HAP-1 (cell line): ENCODE measurements at places on chromosomes 4 and X.

DNA sequence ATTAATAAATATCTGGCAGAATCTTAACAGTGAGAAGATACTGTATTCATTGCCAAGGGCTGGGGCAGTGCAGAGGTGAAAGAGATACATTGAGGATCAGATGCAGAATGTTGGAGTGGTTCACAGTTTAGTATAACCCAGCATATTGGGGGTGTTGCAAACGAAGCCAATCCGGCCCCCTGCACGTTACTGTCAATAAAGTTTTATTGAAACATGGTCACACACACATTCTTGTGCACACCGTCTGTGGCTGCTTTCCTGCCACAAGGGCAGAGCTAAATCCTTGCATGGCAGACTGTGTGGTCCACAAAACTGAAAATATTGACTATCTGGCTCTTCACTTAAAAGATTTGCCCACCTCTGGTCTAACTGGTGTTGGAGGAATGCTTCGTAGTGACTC, 119.7 kb downstream of the SHOX start:
- DNase-seq, result no peak

- no peak for DNase-seq
Measured at GRCh38 chr4:111959222-111959621, 186.0 kb upstream of the FAM241A start.

- DNase-seq, result no peak
Measured at GRCh38 chrX:79036157-79036880, 91.1 kb downstream of the P2RY10 start.

- DNase-seq, result peak; percentile 85
Measured at GRCh38 chr4:86788826-86789225, 60.4 kb downstream of the SLC10A6 start.

- no peak for DNase-seq
Measured at GRCh38 chr4:26077756-26078155, 163.7 kb downstream of the SMIM20 start.

DNA sequence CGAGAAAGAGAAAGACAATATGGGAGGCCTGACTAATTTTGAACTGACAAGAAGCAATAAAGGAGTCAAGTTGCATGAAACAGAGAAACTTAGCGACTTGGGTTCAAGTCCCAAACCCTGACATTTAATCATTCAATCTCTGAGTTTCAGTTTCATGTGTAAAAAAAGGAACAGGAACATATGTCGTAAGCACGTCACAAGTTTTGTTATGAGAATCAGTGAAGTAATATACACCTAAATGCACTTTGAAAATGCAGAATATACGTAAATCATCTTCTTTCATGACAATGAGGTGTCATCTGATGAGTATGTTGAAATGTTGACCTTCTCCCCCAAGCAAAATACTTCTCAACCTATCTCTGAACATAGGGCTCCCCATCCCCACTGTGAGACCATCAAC, 10.4 kb downstream of the ACOT9 start:
- DNase-seq, result no peak

DNA sequence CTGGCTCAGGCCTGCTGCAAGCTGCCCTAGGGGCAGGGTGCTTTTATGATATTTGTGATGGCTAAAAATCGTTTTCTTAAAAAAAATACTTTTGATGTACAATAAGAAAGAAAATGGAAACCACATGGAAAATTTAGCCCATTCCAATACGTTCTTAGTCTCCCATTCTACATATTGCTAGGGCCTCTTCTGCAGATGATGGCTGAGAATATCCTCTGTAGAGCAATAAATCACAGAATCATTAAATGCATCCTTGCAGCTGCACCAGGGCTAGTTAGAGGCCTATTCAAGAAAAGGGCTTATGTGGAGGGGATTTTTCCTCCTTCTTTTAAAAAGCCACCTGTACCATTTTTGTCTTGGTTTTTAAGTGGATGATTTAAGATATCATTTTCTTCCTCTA, 97.6 kb upstream of the C1GALT1C1 start:
- DNase-seq, result no peak

GRCh38 chr4:79397951-79398350, 10.1 kb downstream of the GK2 start:
- no peak for DNase-seq

DNA sequence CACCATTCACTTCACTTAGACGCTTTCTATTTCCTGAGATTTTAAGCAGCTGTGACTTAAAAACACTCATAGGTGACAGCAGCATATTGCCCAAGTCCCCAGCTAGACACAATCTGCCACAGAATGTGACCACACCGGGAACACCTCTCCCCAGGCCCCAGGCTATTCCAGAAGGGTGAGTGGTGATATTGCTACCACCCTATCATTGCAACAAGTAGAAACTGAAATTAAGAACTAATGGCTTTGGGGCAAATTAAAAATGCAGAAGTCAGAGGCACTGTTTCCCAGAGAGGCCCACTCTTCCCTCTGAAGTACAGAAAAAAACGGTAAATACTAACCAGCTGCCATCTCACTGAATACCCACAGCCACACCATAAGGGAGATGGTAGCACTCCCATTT, 35.0 kb downstream of the QDPR start:
- no peak for DNase-seq

DNA sequence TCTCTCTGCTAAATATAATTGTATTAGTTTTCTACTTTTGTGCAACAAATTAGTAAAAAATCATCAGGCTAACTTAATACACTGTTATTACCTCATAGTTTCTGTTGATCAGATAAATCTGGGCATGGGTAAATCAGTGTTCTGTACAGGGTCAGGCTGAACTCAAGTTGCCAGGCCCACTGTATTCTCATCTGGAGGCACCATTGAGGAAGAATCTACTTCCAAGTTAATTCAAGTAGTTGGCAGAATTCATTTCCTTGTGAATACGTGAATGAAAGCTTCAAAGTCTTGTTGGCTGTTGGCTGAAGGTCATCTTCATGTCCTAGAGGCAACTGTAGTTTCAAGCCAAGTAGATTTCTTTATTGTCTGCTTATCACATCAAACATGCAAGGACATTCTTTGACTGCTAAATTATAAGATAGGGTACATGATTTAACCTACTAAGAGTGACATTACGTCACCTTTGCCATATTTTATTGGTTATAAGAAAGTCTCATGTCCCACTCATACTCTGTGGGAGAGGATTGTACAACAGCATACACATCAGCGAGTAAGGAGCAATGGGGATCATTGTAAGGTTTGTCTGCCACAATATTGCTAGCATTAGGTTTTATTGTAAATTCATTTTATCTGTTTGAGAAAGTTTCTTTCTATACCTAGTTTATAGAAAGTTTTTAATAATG, 1219.0 kb downstream of the ARAP2 start:
- DNase-seq, result no peak

DNA sequence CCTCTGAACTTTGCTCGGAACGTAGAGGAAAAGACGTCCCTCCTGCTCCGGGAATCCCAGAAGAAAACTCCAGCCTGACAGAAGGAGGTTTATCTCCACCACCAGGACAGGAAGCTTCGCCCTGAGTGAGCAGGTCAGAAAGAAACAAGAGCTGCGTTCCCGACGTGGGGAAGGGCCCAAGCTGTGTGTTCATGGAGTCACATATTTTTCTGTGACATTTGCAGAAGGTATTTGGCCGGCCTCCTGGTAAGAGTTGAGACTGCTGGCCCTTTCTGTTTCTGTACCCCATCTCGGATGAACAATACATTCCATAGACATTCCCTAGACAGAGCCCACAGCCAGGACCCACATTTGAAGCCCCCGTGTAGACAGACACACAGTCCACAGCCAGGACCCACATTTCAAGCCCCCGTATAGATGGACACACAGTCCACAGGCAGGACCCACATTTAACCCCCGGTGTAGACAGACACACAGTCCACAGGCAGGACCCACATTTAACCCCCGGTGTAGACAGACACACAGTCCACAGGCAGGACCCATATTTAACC, 230.8 kb downstream of the SHOX start:
- DNase-seq, result no peak

GRCh38 chrX:10111364-10112148, 45.2 kb upstream of the CLCN4 start:
- no peak for DNase-seq

GRCh38 chr4:47915378-47915777, 995 bp upstream of the NFXL1 start:
- DNase-seq, result no peak

GRCh38 chr4:185683222-185683621, 128.8 kb downstream of the SORBS2 start:
- no peak for DNase-seq

- DNase-seq, result no peak
Measured at GRCh38 chrX:103513067-103513466, 6.2 kb downstream of the RAB40A start.

DNA sequence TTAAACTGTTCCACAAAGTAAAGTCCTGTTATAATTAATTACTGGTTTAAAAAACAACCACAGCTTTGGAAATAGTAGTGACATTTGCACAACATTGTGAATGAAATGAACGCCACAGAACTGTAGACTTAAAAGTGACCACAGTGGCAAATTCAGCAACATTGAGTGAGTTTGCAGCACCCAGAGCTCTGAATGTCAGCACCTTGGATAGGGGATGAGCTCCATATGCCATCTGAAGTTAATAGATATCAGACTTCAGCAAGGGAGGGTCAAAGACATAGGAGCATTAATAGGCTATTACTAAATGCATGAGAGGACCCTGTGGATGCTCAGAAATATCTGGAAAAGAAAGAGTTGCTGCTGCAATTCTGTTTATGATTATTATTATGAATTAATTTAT, 55.3 kb upstream of the KCNIP4 start:
- no peak for DNase-seq

DNA sequence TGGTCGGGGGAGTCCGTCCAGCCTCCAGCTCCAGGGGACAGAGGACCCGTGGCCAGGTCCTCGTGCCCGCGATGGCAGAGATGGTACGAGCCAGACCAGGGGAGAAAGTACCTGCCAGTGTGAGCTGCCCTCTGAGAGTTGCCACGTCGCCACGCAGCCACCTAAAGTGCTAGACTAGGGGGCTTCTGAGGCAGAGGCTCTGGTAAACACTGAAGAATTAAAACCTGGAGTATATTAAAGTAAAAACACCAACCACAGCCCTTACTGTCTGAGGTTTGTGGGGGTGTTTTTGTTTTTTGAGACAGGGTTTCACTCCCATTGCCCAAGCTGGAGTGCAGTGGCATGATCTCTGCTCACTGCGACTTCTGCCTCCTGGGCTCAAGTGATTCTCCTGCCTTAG, 60.1 kb upstream of the SORCS2 start:
- DNase-seq, result no peak
